ENCODE measurements at places on chromosomes 2 and 18.

GRCh38 chr18:68797871-68798270 lies at the start of gene CCDC102B:
Gene CCDC102B, plus strand, starts transcription at chr18:68798080. Its CDS starts 38,684 bp downstream, at chr18:68836764.
- DNase-seq = peak; percentile 15

DNA sequence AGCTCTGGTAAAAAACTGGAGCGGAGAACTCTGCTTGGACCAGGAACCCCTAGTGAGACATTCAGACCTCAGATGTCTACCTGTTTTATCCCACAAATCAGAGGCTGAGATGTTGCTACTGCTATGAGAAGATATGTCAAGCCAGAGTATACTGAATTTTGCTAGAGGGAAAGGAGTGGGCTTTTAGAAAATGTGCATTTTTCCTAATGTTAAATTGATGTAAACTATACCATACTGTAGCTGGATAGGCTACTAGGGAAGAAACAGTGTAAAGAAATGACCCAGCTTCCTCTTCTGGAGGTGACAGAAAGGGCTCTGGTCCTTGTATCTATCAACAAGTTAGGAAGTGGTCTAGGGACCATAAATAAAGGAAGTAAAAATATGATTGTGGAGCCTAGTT lies 65.0 kb downstream of the SLC39A10 start:
- no peak for DNase-seq

- no peak for DNase-seq
These were observed 40.4 kb downstream of the SLC4A5 start for GRCh38 chr2:74302865-74303264.

GRCh38 chr2:106596844-106597243 lies 109.7 kb downstream of the CD8B2 start:
- DNase-seq = no peak

- DNase-seq = no peak
These were observed 67.8 kb downstream of the EIF5B start for GRCh38 chr2:99404797-99405669.

DNA sequence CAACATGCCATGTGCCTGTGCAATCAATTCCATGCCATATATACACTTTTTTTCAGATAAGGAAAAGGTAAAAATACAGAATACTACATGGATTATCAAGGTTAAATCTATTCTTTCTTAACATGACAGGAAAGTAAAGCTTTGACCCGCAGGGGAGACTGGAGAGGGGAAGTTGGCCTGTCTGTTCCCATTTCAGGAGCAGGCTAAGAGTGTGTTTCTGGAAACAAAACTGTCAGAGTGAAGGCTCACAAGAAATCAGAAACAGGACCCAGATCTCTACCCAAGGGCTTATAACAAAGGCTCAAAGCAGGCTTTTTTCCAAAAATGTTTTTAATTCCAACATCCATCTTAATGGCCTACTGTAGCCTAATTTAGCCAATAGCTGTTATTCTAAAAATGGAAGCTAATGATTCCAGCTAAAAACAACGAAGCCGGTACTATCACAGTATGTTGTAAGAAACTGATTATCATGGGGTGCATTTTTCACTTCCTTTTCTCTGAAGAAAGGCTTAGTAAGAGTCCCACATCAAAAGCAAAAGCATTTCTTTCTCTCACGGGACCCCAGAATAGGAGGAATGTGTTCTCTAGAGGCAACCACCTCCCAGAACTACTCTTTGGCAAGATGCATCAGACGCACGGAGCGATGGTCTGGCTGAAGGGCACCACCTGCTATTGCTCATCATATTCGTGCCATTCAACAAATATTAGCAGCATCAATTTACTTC lies 41.4 kb downstream of the FECH start:
- DNase-seq = no peak

DNA sequence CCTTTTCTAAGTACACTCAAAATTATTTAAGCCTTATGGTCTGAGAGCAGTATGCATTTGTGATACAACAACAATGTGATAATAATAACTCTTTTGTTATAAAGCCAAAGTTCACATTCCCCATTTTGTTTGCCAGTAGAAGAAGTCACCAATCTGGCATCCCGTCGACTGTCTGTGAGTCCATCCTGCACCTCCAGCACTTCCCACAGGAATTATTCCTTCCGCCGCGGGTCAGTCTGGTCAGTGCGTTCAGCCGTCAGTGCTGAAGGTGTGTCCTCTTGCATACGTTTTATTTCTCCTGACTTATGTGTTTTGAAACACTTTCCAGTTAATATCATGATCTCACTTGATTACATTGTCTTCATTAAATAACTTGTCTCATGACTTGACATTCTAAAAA lies 80.3 kb upstream of the RPE start:
- no peak for DNase-seq

DNA sequence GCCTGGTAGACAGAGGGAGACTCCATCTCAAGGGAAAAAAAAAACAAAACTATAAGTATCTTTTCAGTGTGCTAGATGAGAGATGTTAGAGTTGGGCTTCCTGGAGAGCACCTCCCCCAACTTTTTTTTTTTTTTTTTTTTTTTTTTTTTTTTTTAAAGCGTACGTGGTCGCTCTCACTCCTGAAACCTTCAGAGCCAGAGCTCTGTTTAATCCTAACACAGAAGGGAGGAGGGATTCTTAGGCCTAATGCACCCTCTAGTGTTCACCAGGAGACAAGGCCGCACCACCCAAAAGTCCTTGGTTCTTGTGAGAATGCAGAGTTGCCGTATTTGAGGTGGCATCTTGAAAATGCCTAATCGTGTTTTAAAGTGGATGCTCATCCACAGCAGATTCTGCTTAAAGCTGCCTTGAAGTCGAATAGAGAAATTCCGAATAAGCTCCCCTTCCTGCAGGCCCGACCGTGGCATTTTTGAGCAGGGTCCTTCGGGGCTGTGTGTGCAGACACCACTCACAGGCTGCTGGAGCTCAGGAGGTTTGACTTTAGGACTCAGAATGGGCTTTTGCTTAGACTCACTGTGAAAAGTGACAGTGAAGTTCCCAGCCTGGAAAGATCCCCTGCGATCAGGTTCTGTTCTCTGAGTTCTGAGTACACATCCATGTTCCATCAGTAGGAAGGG lies 252.6 kb downstream of the AGAP1 start:
- DNase-seq = no peak

DNA sequence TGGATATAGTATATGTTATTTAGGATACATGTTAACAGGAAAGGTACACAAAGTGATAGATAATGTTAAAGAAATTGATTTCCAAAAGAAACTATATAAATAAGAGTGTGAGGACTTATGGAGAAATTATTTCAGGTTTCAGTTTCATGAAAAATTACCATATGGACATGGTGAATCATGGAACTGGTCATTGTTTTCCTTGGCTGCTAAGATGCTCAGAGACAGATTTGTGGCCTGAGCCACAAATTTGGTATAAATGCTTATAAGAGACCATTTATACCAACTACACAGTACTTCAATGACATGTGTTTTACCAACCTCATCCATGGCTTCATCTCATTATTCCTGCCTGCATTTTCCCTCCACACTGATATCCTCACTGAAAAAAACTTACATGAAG lies 188.1 kb downstream of the FMNL2 start:
- DNase-seq = no peak

- no peak for DNase-seq
These were observed 10.1 kb downstream of the NTSR2 start for GRCh38 chr2:11659851-11660250.

DNA sequence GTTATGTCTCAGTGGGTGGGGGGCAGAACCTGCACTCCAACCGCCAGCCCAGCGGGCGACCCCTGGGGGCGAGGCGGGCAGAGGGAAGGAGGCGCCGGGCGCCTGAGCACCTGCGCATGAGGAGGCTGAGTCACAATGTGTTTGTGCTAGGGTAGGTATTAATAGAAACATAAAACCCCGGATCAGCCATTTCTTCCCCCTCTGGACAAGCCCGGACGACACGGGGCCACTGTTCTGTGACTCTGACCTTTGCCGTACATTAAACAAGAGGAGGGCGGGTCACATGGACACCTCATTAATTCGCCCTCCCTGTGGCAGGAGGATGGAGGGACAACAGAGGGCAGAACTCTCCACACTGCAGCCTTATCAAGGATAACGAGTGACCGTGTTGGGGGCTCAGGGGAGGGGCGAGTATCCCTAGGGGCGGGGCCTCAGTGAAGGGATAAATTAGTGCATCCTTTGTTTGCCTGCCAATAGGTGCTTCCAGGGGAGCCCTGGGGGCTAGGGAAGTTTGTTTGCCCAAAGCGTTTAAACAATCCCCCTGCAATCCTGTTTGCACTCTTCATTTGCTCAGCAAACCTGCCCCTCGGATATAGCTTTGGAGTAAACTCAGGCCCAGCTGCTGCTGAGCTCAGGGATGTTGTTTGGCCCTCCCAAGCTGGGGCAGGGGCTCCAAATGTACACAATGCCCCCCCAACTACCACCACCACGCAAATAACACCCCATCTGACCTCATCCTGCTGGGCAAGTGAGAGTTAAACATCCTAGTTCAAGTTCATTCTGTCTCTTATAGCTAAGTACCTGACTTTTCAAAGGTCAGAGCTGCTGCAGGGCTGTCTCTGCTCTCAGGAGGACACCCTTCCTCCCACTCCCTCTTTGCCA lies 171.2 kb upstream of the GLI2 start:
- peak; percentile 85 for DNase-seq

- DNase-seq = no peak
These were observed 9.0 kb upstream of the MATN3 start for GRCh38 chr2:20021405-20022009.

GRCh38 chr2:48551548-48551947 lies 21.6 kb downstream of the STON1 start:
- DNase-seq = no peak

DNA sequence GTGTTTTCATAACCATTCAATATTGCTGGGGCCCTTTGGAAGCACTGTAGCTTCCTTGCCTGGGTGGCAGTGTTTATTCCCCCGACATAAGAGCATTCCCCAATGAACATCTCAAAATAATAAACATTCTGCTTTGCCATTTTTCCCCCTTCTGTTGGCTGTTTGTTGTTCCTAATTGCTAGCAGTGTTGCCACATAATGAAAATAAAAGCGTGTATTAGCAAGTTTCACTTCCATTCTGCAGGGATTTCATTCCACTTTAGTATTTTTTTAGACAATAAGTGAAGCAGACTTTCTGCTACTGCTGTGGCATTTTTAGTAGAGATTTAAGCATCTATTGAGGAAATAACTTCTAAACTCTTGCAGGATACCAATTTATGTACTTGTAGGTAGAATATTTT lies 154.7 kb upstream of the GALNT13 start:
- no peak for DNase-seq

- DNase-seq = no peak
These were observed 205.5 kb upstream of the FOSL2 start for GRCh38 chr2:28187186-28187585.

DNA sequence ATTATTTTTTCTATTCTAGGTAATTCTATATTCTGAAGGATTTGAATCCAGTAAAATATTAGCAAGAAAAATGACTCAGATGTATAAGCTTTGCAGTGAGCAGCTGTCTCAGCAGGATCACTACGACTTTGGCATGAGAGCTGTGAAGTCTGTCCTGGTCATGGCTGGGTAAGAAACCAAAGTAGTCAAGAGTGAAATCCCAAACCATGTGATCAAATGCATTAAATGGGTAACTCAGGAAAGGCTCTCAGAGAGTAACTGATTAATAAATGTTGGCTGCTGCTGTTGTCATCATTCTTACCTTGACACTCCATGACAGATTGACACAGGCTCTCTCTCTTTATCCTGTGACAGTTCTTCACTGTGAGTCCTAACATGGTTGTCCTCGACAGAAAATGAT lies 124.1 kb downstream of the DNAH6 start:
- DNase-seq = no peak

GRCh38 chr2:172647439-172647838 lies 88.2 kb upstream of the RAPGEF4 start:
- DNase-seq = no peak

DNA sequence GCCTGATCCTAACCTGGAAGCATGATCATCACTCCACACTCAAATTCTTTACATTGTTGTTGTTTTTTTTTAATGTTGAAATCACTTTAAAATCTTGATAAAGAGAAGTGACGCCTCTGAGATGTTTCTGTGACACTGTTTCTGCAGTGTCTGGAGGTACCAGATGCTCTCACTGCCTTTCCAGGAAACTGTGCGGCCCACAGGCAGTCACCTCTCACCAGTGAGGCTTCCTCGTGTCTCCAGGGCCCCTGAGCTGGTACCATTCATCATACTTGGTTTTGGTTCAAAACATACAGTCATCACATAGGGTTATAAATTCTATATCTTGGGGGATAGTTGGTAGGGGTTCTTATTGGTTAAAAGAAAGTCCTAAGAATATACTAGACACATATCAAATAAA lies 10.1 kb upstream of the ID2 start:
- DNase-seq = no peak

DNA sequence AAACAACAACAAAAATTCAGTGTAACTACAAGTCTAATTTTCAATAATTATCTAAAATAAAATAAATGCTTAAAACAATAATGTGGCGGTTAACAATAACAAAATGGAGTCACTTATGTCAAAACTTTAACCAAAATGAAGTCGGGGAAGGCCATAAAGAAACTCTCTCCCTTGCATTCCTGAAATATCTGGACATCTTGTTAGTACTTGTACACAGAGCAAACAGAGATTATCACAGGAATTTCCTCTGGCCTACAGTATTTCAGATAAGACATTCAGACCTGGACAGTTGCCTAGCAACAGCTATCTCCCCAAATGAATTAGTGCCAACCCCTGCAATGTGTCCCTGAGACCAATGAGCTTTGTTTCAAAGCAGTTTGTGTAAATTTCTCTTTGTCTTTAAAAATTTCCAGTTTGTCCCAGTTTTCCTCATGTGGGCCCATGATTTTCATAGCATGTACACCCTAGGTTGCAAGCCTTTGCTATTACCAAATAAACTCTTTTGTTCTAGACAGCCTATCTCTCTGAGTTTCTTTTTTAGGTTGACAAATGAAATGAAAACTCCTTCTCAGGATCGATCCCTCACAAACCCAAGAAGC lies 68.6 kb downstream of the EXOC6B start:
- no peak for DNase-seq

DNA sequence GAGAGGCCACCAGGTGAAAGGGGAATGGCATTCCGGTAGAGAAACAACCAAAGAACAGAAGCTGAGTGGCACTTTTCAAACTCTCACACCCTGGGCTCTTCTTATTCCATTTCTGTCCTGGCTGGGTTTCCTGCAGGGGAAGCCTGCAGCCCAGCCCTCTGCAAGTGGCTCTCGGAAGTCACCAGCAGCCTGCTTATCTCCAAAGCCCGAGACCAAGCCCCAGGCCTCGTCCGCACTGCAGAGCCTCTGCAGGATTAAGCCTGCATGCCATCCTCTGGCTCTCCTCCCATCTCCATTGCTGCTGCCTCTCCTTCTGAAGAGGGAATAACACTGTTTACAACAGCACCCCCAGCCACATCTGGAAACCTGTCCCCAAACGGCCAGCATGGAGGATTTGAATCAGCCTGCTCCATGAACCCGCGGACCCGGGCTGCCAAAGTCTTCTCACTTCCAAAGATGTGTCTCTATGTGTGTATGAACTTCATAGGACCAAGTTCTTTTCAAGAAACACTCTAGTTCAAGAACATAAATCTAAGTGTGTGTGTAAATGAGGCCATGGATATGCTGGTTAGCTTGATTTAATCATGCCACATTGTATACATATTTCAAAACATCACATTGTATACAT lies 54.2 kb downstream of the DIPK1C start:
- DNase-seq = no peak

- DNase-seq = no peak
These were observed 6.8 kb downstream of the PECR start for GRCh38 chr2:216074794-216075193.
